Left lobe of liver (tissue), 2 donors: ENCODE measurements at places on chromosomes 3 and 15. TPM values are rescaled to one million over a fixed set of nuclear protein-coding genes. Genes with fewer than 3 reads are reported as not detected.

The SGO1 gene
- 0.63 TPM for total RNA-seq

The ZNF660 gene
- total RNA-seq = 0.30 TPM

GRCh38 chr3:133944641-133945380, 49.1 kb upstream of the RAB6B start:
- DNase-seq = no peak

GRCh38 chr3:15889936-15890335, 92.2 kb upstream of the ANKRD28 start:
- DNase-seq = no peak

The MEIS2 gene
- total RNA-seq = 9.1 TPM

DNA sequence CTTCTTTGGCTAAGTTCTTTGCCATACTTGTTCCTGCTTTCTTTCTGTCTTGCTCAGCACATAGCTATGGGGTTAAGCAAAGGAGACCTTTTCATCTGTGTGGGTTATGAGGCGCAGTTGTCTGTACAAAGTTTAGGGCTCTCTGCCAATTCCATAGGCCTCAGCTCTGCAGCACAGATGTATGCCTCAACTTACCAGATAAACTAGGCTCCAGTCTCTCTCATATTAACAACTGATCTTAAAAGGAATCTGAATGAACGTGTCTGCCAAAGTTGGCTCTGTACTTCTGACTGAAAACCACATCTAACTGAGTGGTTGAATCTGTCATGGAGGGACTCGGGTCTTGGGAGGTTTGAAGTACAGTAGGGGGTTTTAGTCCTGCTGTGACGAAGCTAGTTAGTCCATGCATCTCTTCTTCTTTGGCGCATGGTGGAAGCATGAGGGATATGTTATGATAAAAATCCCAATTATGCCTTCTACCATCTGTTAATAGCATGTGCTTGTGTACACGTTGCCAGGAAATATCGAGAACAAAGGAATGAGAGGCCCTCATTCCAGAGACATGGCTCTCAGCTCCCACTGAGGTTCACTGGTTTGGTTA, 114.6 kb upstream of the TSC22D2 start:
- no peak for DNase-seq

GRCh38 chr3:48088056-48088748, 72.0 kb upstream of the MAP4 start:
- no peak for DNase-seq

DNA sequence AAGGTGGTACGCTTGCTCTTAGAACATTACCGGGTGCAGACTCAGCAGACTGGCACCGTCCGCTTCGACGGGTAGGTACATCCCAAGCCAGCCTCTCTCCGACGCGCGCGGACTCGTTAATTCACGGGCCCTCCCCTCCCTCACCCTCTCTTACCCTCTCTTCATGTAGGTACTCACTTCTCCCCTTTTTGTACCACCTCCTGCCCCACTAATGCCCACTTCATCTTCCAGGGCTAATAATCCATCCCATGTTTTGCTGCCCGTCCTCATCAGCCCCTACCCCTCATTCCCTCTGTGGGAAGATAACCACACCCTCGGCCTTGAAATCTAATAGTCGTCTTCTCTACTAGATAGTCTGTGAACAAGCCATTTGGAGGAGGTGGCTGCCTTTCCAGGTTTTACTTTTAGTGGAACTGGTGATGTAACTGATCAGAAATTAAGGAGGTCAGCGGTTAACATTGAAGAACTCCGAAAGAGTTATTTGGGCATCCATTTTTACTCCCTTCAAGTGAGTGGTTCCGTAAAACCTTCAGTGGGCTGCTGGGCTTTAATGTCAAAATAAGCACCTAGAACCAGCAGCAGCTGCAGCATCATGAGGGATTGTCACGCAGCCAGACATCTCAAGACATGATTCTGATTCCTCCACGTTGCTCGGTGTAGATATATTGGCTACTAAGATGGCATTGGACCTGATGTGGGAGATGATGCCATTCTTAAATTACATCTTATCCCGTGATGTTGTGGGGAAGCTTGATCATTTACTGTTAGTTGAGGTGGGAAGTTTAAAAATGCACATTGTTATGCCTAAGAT, 1.3 kb downstream of the FEM1B start:
- no peak for DNase-seq

DNA sequence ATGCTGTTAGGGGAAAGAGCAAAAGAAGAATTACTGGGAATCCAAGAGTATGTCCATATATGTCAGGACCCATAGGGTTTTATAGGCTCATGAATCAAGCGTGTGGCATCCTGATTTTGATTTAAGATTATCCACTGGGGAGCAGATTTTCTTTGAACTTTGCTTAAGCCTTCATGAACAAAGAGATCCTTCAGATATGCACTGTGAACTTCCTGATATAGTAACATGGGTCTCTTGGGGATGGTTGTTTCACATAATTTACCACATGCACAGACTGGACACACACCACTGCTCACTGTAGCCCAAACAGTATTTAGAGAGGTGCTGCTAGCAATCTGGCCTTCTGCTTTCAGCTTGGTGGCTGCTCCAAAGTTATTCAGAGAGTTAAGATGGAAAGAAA, 200.9 kb upstream of the ZPLD1 start:
- no peak for DNase-seq

- no peak for DNase-seq
Observed at GRCh38 chr3:43046583-43046982, 59.3 kb downstream of the POMGNT2 start.

The DGKG gene
- 1.4 TPM for total RNA-seq

The TMEM158 gene
- 1.1 TPM for total RNA-seq

- DNase-seq = no peak
Observed at GRCh38 chr3:71887256-71887655, 102.3 kb upstream of the PROK2 start.

DNA sequence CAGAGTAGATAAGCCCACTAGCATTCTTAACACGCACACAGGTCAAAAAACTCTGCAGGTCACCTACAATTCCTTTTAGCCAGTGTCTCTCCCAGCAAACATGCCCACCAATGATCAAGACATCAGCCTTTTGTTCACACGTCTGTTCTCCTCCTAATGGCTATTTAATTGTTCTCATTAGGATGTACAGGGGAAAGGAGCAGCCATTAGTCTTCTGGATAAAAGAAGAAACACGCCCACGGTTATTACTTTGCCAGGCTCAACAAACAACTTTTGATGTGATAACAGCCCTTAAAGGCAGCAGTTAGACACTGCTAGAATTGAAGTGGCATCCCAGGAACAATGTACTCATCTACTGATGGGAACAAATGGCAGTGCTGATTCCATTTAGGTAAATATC, 108.8 kb downstream of the NTRK3 start:
- DNase-seq = no peak

The ADGRG7 gene
- total RNA-seq = 17.0 TPM

GRCh38 chr3:14152233-14152962, 26.0 kb downstream of the XPC start:
- no peak for DNase-seq

The CADPS gene
- total RNA-seq = 0.10 TPM

GRCh38 chr15:78605680-78606079, 15.1 kb downstream of the CHRNA3 start:
- DNase-seq = no peak

GRCh38 chr3:31541089-31541488, 8.4 kb downstream of the STT3B start:
- no peak for DNase-seq

The MYLK gene
- 144 TPM for total RNA-seq
